Fibroblast of villous mesenchyme (primary cell): ENCODE measurements at places on chromosomes 16 and 17. TPM values are rescaled to one million over a fixed set of nuclear protein-coding genes. Genes with fewer than 3 reads are reported as not detected.
A peak's percentile ranks its signal among the peaks of the same experiment; 100 is the strongest.

RASL10B gene
- 6.4 and 12.1 TPM in 2 replicates for total RNA-seq

CACNA1H gene
- total RNA-seq: 11.7 and 12.2 TPM in 2 replicates

PTGES3L gene
- total RNA-seq: 1.3 TPM in 2 replicates

SOST gene
- not detected in 2 replicates for total RNA-seq

HDAC5 gene
- total RNA-seq: 36.7 and 62.8 TPM in 2 replicates

CCL8 gene
- total RNA-seq: not detected in 2 replicates

CA5A gene
- not detected in 2 replicates for total RNA-seq

RNFT1 gene
- total RNA-seq: 15.8 and 23.3 TPM in 2 replicates

GRCh38 chr16:47055136-47055885 lies 81.8 kb upstream of the DNAJA2 start:
- no peak for DNase-seq

- no peak for DNase-seq
Measured at GRCh38 chr17:72714357-72714966, 378.0 kb downstream of the SLC39A11 start.

DNA sequence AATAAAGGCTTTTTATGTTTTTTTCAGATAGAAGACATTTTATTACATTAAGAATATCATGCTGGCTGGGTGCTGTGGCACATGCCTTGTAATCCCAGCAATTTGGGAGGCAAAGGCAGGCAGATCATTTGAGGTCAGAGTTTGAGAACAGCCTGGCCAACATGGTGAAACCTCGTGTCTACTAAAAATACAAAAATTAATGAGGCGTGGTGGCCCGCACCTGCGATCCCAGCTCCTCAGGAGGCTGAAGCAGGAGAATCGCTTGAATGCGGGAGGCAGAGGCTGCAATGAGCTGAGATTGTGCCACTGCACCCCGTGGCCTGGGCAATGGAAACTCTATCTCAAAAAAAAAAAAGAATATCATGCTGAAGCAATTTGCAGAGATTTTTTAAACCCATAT lies 29.1 kb upstream of the HAPSTR1 start:
- no peak for DNase-seq

GRCh38 chr17:73710095-73710592 lies 65.9 kb upstream of the SDK2 start:
- DNase-seq: peak; percentile 36

- DNase-seq: peak; percentile 55
Measured at GRCh38 chr17:13031718-13032350, 14.0 kb upstream of the ELAC2 start.

DNA sequence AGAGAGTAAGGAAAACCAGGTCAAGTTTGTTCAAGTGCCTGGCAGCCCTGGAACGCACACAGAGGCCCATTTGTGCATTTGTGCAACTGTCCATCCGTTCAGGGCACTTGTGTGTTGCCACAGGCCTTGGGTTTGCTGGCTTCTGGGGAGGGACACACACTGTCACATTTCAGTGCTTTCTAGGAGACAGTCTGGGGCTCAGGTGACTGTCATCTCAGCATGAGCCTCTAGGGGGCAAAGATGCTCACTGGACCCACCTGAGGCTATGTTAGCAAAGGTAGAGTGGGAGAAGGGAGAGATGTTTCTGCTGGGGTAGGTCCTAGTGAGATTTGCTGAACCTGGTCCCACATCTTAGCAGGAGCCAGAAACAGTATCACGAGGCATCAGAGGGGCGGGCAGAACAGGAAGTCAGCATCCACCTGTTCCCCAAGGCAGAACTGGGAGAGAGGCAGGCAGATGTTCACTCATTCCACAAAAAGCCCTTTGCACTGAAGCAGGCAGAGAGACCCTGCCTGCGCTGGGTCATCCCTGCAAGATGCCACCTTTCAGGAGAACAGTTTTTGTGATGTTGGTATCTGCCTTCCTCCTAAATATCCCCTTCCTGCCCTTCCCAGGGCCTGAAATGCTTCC lies 48.5 kb downstream of the RAI1 start:
- DNase-seq: no peak

- DNase-seq: no peak
Measured at GRCh38 chr16:50578137-50578536, 29.9 kb downstream of the NKD1 start.

DNA sequence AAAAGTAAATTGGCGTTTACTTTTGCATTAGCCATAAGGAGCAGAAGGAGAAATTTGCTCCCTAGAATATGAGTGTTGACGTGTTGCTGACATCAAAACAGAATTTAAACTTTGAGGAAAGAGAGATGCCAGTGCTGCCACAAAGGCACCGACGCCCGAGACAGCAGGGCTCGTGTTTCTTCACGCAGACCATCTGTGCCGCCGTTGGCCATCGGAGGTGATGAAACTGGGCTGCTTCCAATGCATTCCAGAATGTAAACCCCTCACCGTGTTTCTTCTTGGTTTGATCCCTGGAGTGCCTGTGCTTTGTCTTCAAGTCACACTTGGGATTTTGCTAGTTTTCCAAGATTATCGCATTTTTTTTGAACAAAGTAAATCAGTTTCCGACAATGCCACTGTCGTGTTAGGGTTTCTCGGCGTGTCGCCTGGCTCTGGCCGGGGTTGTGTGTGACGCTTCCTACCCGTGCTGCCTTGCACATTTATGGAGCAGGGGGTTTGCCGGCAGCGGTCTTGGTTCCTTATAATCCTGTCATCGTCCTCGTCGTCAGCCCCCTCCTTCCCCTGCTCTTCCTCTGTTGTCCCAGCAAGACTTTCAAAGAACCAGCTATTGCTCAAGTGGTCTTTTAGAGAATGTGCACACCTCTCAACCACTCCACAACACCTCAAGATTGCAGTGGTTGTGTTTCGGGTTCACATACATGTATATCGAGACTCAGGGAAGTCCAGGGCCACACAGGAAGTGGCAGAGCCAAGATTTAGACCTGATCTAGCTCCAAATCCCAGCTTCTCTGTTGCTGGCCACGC lies 103.9 kb downstream of the METRNL start:
- peak; percentile 34 for DNase-seq

DNA sequence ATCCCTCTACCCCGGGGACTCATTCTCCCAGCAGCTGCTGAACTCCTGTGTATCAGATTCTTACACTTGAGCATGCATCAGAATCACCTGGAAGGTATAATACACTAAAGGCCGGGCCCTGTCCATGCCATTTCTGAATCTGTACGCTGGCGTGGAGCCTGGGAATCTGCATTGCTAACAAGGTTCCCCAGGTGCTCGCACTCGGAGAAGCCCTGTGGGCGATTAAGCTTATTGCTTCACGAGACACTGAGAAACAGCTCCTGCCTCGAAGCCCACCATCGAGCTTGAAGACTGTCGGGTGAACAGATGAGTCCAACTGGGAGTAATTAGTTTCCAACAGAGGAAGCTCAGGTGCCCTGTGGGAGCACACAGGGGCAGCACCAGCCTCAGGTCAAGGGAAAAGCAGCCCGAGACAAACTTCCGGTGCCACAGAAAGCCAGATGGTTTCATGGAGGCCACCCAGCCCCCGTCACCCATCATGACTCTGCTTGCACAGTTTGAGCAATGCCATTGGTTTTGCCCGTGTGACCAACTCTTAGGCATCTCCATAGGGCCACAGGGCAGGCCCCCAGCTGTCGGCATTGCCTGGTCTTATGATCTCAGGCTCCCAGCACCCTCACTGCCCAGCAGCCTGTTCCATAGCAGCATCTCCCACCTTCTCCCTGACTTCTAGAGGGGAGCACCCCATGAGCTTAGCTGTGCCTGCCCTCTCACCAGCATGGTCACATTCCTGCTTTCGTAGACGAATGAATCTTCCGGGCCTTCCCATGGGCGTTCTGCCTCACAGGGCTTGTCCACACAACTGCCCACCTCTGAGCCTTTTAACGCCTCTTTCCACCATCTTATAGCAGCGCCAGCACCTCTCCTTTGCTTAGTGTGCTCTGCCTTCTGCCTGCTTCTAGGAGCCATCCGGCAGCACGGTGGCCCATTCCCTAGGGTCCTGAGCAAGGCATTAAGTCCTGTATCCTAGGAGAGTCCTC lies 10.9 kb downstream of the CTRB2 start:
- DNase-seq: no peak

GRCh38 chr16:50901062-50901461 lies 159.2 kb downstream of the CYLD start:
- DNase-seq: no peak

DNA sequence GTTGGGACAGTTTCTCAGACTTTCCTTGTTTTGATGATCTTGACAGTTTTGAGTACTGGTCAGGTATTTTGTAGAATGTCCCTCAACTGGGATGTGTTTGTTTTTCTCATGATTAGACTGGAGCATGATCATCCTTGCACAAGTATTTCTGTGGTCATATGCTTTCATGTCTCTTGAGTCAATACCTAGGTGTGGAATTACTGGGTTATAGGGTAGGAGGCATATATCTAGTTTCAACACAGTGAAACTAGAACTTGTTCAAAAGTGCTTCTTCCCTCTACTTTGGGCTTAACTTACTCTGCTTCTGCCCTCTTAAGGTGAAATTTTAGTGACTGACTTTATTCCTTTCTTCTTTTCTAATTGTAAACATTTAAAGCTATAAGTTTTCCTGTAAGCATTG lies 30.1 kb downstream of the IKZF3 start:
- no peak for DNase-seq

GRCh38 chr16:9650284-9650683 lies 531.9 kb downstream of the GRIN2A start:
- no peak for DNase-seq

GRCh38 chr17:65060631-65061254 lies 4.2 kb upstream of the GNA13 start:
- no peak for DNase-seq

DNA sequence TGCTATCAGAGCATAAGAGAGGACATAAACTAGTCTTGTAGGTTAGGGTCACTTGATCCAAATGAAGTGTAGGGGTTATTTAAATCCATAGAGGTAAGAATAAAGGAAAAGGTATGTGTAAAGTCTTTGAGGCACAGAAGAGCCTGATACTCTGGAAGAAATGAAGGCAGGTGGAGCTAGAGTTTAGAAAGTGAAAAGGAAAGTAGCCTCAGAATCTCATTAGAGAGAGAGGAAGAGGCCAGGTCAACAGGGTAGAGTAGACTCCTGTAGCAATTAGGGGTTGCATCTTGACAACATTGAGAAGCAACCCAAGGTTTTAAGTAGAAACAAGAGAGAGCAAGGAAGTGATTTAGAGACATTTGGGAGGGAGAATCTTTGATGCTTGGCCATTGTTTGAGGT lies 235.2 kb upstream of the SOX9 start:
- DNase-seq: no peak

DNA sequence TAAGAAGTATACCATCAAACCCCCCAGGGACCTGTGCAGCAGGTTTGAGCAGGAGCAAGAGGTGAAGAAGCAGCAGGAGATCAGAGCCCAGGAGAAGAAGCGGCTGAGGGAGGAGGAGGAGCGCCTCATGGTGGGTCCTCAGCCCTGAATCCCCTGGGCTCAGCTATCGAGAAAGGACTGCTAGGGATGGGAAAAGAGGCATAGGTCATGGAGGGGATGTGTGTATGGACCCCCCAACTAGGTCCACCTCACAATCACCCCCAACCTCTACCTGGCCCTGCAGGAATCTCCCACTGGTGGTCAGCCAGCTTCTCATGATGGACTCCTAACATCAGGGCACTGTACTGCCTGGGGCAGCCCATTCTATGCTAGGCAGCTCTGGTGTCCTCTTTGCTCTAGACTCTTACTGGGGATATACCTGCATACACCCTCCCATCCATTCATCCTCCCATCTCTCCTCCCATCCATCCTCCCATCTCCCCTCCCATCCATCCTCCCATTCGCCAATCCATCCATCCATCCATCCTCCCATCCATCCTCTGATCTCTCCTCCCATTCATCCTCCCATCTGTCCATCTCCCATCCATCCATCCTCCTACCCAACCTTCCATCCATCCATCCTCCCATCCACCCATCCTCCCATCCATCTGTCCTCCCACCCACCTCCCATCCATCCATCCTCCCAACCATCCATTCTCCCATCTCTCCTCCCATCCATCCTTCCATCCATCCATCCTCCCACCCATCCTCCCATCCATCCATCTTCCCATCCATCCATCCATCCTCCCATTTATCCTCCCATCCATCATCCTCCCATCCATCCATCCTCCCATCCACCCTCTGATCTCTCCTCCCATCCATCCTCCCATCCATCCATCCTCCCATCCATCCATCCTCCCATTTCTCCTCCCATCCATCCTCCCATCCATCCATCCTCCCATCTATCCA lies 10.6 kb downstream of the DRC7 start:
- no peak for DNase-seq

DNA sequence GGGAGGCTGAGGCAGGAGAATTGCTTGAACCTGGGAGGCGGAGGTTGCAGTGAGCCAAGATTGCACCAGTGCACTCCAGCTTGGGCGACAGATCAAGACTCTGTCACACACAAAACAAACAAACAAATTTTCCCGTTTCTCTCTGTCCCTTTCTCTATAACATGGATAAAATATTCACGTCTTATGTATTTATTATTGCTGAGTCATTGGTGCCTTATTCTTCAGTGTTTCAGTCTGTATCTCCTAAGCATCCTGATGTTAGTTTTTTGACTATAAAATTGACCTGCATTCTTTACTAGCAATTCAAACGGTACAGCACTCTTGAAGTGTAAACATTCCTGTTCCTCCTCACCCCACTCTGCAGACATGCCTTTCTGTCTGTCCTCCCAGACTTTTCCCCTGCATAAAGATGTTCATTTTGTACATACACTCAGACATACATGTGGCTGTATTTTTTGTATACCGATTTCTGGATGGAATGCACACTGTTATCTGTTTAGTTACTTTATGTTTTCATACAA lies 16.4 kb downstream of the DHODH start:
- peak; percentile 3 for DNase-seq

GRCh38 chr16:27326738-27327585 lies 13.2 kb downstream of the IL4R start:
- DNase-seq: peak; percentile 99

- DNase-seq: peak; percentile 82
Measured at GRCh38 chr17:72118335-72119076, 2.3 kb upstream of the SOX9 start.

DNA sequence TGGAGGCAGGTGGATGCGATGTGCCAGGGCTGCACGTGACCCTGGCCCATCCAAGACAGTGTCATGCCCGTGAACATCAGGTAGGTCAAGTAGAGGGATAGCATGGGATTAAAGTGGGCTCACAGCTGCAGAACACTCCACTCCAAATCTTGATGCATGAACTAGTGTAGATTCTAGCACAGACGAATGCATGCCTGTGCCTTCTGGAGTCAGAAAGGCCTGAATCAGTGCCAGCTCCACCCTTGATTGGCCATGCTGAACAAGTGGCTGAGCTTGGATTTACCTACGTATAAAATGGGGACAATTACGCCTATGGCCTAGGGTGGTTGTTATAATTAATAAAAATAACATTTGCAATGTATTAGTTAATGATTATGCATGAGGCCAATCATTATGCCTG lies 10.6 kb downstream of the IRX3 start:
- DNase-seq: no peak

- peak; percentile 93 for DNase-seq
Measured at GRCh38 chr16:9061358-9061813, 30.1 kb upstream of the HAPSTR1 start.
